IPS DF 6.9 (cell line): ENCODE measurements at places on chromosomes 4 and X.

- no peak for DNase-seq
Observed at GRCh38 chr4:105232374-105232773, 85.7 kb downstream of the TET2 start.

DNA sequence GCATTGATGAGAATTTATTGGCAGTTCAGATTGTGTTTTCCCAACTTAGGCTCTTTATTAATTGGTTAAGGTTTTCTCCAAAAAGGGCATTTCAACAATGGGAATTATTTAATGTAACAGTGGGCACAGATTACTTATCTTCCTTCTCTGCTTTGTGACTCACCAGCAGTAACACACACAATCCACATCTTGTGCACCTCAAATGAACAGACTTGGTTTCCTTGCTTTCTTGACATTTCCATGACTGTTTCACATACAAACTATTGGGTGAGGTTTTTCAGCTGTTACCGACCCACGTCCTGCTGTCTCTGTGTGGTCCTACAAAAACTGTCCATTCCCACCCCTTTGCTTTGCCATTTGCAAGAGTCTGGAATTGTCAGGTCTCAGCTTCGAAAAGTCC is 38.1 kb downstream of the CCNI start:
- DNase-seq, result no peak

DNA sequence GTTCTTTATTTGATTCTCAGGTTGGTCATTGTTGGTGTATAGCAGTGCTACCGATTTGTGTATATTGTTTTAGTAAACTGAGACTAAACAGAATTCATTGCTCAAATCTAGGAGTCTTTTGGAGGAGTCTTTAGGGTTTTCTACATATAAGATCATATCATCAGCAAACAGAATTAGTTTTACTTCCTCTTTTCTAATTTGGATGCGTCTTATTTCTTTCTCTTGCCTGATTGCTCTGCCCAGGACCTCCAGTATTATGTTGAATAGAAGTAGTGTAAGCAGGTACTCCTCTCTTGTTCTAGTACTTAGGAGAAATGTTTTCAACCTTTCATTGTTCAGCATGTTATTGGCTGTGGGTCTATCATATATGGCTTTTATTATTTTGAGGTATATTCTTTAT is 92.6 kb downstream of the IQCM start:
- no peak for DNase-seq

- no peak for DNase-seq
Observed at GRCh38 chrX:55695227-55696018, 22.1 kb upstream of the RRAGB start.

GRCh38 chrX:103017542-103017941 is 46.4 kb downstream of the BEX1 start:
- no peak for DNase-seq

GRCh38 chrX:122188751-122189150 is 995.3 kb upstream of the GRIA3 start:
- DNase-seq, result no peak

DNA sequence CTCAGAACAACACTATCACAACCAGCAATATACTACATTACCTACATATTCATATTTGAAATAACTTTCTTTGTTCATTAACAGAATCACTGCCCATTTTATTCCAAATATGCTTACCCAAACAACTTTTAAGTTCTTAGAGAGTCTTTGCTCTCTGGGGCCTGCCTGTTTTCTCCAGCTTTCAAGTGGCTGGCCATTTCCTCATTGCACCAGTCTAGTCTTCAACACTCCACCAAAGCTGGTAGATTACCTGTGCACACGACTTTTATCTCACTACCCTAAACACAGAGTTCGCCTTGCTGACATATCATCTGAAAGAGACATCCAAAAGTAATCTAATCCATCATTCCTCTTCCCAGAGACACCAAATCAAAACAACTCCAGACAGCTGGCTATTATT is 66.2 kb downstream of the PRDM5 start:
- no peak for DNase-seq

DNA sequence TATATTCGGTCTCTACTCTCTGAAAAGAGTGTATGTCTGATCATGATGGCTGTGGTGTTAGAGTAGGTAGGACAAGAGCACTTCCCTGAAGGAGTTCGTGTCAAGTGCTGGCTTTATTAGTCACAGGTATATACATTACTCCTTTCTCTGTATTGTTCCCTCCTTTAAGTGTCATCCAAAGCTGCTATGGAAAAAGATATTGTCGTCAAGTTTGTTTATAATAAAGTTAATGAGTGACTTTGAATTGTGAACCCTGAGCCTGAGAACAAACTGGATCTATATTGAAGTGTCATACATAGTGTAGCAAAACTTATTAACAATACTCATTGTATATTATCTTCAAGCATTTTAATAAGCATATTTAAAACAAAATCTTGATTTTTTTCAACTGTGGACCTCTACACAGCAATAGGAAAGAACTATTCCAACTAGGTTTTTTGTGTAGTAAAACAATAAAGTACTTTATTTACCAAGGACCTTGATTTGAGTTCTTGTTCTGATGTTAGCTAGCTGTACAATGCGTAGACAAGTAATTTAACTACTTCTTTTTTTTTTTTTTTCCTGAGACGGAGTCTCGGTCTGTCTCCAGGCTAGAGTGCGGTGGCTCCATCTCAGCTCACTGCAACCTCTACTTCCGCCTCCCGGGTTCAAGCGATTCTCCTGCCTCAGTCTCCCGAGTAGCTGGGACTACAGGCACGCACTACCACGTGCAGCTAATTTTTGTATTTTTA is 177.7 kb downstream of the RAPGEF2 start:
- DNase-seq, result no peak

- no peak for DNase-seq
Observed at GRCh38 chrX:111322231-111322855, 52.1 kb upstream of the CAPN6 start.

DNA sequence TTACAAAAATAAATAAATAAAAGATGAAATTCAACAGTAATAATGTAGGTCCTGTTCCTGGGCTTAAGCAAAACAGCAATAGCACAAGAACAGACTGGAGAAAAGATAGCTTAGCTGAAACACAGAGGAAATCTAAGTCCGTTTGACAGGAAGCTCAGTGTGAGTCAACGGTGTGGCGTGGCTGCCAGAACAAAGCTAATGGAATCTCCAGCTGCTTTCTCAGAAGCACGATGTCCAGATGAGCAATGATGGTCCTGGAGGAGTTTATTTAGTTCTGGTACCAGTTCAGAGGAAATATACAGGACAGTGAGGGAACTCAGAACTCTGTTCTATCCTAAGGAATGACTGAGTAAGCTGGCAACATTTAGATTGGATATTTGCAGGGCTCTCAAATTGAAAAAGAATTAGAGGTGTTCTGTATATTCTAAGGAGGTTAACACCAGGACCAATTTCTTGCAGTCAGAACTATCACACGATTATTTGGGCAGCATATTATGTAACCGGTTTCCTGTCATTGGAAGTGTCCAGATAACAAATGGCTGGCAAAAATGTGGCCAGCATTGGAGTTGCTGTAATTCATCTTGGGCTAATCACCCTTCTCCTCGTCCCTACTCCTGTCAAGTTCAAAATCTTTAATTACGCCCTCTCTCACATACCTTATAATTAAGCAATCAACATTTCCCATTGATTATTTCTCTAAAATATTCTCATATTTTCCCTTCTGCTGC is 12.7 kb downstream of the GAB3 start:
- DNase-seq, result no peak

- no peak for DNase-seq
Observed at GRCh38 chr4:108431986-108432385, 188.4 kb upstream of the RPL34 start.

DNA sequence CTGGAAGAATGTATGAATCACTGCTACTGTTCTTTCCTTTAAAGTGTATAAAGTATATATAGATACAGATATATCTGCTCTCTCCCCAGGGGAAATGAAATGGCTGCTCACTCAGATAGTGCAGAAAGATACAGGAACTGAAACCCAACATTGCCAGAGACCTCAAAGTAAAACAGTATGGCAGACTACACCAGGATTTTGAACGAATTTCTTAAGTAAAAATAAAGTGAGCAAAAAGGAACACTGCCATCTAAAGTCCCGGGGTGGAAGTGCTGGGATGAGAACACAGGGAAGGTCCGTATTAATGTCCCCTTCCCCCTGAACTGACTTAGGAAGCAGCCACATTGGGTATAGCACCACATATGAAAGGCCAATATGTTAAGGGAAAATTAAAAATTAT is 93.4 kb downstream of the TMA16 start:
- no peak for DNase-seq

DNA sequence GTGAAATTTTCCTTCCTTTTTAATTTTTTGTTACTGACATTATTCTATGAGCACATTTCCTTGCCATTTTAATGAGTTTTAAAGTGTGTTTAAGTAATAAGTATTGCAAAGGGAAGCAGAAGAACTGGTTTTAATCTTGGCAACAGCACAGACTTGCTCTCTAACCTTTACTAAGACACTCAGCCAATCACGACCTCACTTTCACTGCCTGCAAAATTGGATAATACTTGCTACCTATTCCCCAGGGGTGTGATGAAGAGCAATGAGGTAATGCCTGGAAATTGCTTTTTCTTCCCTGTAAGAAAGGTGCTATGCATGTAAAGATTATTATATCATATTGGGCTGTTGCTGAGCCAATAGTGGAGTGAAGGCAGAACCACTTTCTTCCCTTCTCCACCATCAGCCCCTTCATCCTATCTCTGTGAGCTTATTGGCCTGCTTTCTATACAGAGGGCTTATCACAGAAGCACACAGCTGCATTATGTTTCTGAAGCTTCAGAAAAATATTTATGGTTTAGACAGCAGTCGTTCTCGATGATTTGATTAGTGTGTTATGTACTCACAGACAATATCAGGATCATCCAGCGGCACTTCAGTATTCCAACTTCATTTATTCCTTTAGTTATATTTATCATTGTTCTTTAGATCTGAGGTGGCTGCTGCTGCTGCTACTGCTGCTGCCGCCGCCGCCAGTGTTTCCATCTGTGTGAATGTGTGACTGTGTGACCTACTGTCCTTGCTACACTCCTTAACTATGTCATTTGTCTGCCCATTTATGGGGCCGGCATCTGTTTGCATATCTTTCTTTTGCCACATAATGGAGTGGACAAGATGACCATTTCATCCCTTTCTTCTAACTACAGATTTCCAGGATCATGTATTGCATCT is 255.1 kb downstream of the C4orf33 start:
- DNase-seq, result no peak

DNA sequence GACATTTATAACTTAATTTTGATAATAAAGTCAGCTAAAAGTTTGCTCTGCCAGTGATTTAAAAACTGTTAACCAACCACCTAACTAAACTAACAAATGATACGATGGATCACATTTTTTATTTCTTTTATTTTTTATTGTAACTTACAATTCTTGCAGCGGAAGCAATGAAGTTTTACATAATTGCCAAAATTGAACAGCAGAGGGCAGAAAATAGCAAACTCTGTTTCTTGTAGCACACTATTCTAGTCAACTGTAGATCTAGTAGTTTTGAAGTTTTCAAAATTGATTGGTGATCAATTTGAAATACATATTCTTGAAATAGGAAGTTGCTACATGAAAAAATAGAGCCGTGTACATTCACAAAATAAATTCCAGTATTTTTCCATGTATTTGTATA is 2.8 kb upstream of the GRIA2 start:
- DNase-seq, result no peak

GRCh38 chr4:177895136-177895535 is 452.9 kb upstream of the AGA start:
- DNase-seq, result no peak

- DNase-seq, result no peak
Observed at GRCh38 chr4:76767983-76768382, 130.0 kb downstream of the SOWAHB start.

GRCh38 chr4:5967783-5968182 is 50.4 kb downstream of the C4orf50 start:
- no peak for DNase-seq

DNA sequence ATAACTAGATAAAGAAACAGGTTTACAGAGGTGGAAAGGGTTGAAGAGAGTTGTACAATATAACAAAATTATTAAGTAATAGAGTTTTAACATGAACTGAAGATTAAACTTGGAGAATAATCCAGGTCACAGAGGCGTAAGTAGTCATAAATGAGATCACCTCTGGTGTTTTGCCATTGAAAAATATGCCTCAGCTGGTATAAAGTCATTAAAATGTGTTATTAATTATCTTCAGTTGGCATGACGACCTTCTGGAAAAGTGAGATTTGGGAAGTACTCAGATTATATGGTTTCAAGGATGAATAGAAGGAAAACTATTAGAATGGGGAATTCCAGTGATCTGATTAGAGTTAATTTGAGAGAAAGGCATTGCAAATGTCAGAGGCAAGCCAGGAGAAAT is 237.5 kb upstream of the ANXA10 start:
- DNase-seq, result no peak

- DNase-seq, result no peak
Observed at GRCh38 chrX:107571296-107571998, 56.9 kb upstream of the PRPS1 start.

DNA sequence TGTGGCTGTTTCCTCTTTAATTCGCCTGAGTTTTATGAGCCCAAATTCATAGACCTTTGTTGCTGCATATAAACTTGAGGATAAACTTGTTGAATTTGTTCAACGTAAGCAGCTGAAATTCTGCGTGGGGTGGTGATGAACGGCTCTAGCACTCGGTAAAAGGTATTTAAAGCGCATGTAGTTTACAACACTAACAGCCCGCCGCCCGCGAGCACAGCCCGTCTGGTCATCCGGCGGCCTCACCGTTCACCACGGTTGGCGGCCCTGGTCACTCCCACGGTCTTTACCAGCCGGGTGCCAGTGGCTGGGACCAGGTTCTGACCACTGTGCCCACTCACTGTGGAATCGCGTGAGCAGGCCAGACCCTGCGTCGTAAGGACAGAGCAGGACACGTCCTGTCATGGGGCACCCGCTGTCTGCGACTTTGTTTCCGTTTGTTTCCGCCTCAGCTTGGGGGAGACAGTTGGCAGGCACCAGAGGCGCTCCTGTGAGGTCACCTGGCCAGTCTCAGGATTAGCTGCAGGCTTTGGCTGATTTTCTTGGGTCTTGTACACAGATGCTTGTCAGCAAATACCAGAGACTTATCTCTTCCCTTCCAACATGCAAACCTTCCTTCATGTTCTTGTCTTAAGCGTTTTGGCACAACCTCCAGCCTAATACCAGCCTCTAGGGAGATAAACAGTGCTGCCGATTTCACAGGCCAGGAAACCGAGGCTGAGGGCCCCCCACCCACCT is 36.8 kb upstream of the SPON2 start:
- no peak for DNase-seq

- no peak for DNase-seq
Observed at GRCh38 chrX:99901091-99901490, 509.0 kb downstream of the PCDH19 start.

- DNase-seq, result no peak
Observed at GRCh38 chr4:114393295-114394038, 205.1 kb upstream of the UGT8 start.

- no peak for DNase-seq
Observed at GRCh38 chrX:11438767-11439166, 145.6 kb downstream of the AMELX start.

- no peak for DNase-seq
Observed at GRCh38 chr4:3074846-3075651, 568 bp downstream of the HTT start.

DNA sequence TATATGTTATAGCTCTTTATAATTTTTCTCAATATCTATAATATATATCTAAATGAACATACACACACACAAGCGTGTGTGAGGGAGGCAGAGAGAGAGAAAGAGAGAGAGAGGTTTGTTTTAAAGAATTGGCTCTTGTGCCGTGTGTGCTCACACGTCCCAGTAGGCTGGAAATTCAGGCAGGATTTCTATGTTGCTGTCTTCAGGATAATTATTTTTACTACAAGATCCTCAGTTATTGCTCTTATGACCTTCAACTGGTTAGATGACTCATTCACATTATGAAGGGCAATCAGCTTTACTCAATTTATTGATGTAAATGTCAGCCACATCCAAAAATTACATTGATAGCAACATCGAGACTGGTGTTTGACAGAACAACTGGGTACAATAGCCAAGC is 1520.7 kb upstream of the PCDH7 start:
- no peak for DNase-seq
